Stimulated activated CD8-positive, alpha-beta memory T cell treated with anti-CD3 and anti-CD28 coated beads, Interleukin-4, amount 100 ng/mL, for 4 hours (primary cell): ENCODE measurements at places on chromosomes 1 and 21.
A peak's percentile ranks its signal among the peaks of the same experiment; 100 is the strongest.

GRCh38 chr21:25907573-25908275 is 173.0 kb downstream of the GABPA start:
- no peak for DNase-seq

- peak; percentile 25 for DNase-seq
Measured at GRCh38 chr1:224497714-224498573, 63.3 kb upstream of the WDR26 start.

DNA sequence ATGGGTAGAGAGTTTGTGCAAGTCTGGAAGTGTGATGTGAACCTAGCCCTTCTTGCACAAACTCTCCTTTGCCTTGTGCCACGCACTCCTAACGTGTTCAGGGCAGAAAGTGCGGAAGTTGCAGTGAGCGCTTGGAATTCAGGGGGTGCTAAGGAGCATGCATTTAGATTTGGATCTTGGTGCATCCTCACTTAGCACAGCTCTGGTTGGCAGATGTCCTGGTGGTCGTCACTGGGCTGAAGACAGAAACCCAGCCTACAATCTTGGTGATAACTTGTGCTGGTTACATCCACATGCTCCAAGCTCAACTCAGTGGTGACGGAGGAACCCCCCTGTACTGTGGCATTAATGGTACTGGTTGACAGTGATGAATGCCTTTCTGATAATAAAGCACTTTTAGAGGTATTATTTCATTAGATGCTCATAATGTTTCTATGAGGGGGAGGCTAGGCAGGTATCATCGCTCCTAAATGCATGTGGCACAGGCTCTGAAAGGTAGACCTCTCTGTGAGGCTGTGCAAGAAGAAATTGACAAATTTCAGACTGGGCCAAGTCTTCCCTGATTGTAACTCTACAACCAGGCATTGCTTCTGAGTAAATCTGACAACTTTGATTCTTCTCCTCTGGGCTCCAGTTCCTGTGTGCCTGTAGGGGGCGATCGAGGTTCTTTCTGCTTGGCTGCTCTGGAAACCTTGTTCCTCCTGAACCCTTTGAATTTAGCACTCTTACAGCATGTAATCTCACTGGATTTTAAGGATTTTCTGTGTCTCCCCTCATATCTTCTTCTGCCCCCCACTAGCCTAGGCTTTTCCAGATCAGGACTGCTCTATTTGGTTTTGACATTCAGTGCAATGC is 40.6 kb downstream of the MAPKAPK2 start:
- DNase-seq: peak; percentile 28

GRCh38 chr1:40045182-40045581 is 4.7 kb downstream of the CAP1 start:
- DNase-seq: no peak

- no peak for DNase-seq
Measured at GRCh38 chr1:1680031-1680911, 12.3 kb downstream of the SLC35E2B start.

GRCh38 chr1:183968386-183968785 is 69.1 kb downstream of the COLGALT2 start:
- no peak for DNase-seq

DNA sequence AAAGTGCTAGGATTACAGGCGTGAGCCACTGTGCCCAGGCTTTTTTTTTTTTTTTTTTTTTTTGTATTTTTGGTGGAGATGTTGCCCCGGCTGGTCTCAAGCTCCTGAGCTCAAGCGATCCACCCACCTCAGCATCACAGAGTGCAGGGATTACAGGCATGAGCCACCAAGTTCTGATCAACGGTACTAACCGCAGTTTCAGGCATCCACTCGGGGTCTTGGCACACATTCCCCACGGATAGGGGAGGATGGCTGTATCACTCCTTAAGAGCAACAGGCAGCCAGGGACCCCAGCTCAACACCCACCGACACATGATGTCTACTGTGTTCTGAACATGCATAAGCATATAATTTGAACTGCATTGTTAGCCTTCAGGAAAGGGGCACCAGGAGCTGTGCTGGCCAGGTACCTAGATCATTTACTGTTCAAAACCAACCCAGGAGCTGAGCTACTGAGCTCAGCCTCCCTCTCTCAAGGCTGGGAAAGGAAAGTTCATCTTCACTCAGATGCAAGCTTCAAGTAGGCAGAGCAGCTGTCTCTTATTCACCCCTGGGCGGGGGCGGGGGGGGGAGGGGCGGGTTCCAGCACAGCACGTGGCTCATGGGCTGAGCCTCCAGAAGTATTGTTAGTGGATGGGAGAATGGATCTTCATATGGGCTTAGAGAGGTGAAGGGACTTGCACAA is 24.7 kb downstream of the CAPZB start:
- no peak for DNase-seq

DNA sequence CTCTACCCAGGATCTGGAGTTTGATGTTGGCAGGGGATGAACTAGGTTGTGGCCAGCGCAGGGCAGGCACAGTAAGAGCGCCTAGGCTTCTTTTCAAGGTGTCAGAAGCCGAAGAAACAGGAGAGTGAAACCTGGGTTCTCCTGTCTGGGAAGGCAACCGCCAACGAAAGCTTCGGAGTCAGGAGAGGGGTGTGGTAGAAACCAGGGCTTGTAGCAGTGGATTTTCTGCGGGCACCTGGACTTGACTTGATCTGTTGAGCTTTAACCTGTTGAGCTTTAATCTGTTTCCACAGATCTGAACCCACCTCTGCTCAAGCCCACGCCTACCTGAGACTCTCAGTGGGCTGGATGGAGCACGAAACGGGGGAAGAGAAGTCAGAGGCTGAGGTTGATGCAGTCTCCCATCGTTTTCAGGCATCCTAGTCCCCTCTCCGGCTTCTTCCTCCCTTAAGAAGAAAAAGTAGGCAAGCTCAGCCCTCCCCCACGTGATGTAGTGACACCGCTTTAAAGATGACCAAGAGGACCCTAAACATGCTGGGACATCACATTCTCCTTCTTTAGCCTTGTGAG is 9.3 kb downstream of the HLX start:
- no peak for DNase-seq

- no peak for DNase-seq
Measured at GRCh38 chr1:94099303-94099702, 21.6 kb downstream of the ABCA4 start.

- no peak for DNase-seq
Measured at GRCh38 chr21:29656504-29657239, 283.1 kb downstream of the GRIK1 start.

DNA sequence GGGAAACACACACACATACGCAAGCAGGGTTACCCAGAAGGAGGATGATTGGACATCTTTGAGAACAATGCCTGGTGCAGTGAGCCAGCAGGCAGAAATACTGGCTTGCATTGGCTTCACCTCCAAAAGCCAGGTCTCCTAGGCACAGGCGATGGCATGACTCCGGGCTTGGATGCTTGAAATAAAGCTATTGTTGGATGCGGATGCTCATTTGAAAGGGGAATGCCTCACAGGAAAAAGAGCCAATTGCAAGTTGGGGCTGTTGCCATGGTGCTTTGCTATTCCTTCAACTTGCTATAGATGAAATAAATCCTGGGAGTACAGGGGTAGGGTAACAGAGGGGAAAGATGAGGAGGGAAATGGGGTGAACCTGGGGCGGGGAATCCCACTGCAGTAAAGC is 180.7 kb upstream of the SGIP1 start:
- no peak for DNase-seq

DNA sequence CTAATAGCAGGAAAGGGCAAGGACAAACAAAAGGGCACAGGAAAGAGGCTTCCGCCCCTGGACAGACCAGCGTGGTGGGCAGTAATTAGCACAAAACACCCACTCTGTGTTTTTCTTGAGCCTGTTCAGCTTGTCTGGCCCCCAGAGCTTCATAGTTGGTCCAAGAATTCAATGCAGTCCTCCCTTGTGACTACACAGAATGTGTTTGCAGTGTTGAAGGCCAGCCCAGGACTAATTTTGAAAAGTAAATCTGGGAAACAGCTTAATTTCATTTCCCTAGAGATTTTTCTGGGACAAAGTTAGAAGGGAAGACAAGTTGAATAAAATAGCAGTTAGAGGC is 49.2 kb upstream of the LMO4 start:
- no peak for DNase-seq

DNA sequence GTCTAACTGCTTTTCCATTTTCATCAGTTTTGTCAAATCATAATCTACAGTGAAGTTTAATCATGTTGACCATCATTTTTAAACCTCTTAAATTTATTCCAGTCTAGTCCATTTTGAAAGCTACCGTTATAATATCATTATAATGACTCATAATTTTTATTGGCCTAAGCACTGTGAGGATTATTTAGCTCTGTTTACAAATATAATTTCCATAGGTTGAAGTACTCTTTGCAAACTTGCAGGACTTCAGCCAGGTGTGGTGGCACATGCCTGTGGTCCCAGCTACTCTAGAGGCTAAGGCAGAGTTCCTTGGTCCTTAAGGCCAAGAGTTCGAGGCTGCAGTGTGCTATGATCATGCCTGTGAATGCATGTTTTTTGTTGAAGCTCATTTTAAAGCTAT is 54.3 kb downstream of the MAP3K21 start:
- DNase-seq: no peak

- no peak for DNase-seq
Measured at GRCh38 chr1:3463013-3463385, 8.5 kb downstream of the ARHGEF16 start.

- no peak for DNase-seq
Measured at GRCh38 chr1:39819091-39819812, 30.6 kb upstream of the BMP8B start.

DNA sequence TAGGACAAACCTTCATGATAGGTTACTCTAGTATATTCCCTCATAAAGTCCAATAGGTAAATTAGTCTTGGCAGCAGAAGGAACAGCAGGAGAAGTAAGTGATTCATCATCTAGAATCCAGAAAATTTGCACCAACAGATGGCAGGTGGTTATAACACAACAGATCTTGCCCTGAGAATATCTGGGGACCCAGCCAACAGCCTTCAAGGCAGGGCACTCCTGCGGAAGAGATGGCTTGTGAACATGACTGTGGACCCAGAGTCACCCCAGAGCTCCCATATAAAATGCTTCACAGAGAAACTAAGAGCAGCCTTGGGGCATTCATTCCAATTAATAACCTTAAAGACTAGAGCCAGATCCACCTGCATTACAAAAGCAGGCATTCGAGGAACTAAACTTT is 7.9 kb upstream of the PLA2G2C start:
- DNase-seq: no peak

GRCh38 chr1:167516404-167517388 is 1.6 kb downstream of the CD247 start:
- DNase-seq: no peak

DNA sequence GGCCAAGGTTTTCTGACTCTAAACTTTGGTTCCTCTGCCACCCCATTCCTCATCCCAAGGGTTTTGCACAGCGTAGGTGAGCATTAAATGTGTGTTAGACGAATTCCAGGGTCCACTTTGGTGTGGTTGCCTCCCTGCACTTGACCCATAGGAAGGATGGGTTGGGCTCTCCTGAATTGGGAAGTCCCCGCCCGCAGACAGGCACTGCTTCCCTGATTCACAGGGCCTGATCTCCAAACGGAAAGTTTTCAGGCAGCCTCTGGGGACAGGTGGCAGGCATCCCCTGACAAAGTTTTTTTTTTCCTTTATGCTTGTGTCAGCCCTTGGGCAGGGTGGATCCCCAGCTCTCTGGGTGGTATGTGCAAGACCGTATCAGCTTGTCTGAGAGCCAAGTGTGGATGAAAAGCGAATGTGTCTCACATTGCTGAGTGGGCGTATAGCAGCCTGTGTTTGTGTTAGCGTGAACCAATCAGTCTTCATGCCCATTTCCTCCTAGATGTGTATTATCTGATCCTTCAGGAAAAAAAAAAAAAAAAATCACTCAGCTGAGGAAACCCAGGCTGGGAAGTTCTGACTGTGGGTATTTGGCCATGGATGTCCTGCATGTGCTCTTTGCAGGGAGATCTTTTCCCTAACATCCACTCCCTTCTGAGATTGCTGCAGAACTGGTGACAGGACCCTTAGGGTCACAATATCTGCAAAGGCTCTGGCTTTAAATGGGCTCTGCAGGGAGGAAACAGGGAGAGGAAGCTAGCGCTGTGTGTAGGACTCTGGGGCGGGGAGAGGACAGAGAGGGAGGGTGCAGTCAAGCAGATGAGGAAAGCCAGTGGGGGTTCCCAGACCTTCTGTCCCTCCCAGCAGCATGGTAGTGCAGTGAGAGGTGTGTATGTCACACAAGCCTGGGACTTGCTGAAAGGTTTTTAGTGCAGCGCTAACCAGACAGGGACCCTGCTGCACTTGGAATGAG is 42.2 kb upstream of the TRABD2B start:
- no peak for DNase-seq

- no peak for DNase-seq
Measured at GRCh38 chr1:230808281-230808872, 59.9 kb downstream of the C1orf198 start.

DNA sequence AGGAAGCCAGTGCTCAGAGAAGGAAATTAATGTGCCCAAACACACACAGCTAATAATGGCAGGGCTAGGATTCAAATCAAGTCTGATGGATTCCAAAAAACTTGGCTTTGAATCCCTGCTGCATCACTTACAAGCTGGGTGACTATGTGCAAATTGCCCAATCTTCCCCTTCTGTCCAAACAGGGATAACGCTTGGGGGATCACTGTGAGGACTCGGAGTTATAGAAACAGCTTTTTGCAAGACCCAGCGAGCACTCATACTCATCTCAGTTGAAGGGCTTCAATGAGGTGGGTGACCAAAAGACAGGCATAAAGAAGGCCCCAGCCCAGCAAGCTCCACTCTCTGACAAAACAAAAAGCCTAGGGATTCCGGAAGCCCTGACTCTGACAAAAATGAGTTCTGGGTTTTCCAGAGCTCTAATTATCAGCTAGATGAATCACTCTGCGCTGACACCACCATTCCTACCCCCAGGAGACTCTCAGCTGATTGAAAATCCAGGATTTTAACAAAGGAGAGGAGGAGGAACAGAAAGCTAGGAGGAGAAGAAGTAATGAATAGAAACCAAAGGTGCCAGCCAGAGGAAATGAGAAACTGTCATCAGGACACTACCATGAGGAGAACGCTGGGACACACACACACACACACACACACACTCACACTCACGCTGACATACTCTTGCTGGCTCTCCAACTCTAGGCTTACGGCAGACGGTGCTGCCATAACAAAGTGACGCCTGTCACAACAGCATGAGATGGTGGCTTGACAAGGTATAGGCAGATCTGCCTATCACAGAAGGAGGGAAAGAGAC is 1.6 kb upstream of the STK40 start:
- no peak for DNase-seq

- DNase-seq: no peak
Measured at GRCh38 chr1:66563941-66564630, 30.1 kb downstream of the SGIP1 start.

GRCh38 chr1:229264487-229264886 is 6.4 kb upstream of the RAB4A start:
- DNase-seq: no peak

- no peak for DNase-seq
Measured at GRCh38 chr1:70220517-70221237, 503 bp upstream of the SRSF11 start.

GRCh38 chr1:2460203-2460602 is 15.9 kb upstream of the PLCH2 start:
- DNase-seq: no peak

DNA sequence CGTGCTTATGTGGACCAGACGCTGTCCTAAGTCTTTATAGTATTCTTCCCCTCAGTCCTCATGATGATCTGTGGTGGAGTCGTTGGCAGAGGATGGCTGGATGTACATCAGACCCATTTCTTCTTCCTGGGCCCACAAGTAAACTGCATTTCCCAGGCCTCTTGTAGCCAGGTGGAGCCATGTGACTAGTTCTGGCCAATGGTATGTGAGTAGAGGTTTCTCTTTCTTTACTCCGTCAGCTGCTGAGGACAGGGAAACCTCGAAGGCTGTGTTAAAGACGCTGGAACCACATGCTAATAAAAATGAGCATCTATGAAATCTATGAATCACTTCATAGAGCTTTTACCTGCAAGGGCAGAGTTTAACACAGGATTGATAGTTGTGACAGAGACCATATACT is 18.7 kb upstream of the ZNF362 start:
- no peak for DNase-seq
